NCI-H1092 (cell line): ENCODE measurements at places on chromosomes 1 and 21.

GRCh38 chr1:7550261-7550865 lies 220.7 kb upstream of the VAMP3 start:
- no peak for DNase-seq

- DNase-seq, result peak; percentile 10
Observed at GRCh38 chr21:15592271-15592860, 137.4 kb upstream of the USP25 start.

DNA sequence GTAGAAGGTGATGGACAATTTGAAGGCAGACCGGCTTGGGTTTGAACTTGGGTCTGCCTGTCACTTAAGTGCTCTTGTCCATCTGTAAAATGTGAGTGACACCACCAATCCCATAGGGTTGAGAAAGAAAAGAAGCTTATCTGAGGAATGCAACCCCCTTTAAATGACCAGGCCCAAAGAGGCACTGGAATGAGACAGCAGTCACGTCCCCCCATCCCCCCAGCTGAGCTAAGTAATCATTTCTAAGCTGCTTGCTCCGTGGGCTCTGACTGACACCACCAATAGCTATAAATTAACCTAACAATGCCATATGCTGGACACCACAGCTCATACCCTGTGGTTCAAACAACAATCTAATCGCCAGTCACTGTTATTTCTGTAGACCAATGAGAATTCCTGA lies 15.1 kb downstream of the LCA5L start:
- no peak for DNase-seq

DNA sequence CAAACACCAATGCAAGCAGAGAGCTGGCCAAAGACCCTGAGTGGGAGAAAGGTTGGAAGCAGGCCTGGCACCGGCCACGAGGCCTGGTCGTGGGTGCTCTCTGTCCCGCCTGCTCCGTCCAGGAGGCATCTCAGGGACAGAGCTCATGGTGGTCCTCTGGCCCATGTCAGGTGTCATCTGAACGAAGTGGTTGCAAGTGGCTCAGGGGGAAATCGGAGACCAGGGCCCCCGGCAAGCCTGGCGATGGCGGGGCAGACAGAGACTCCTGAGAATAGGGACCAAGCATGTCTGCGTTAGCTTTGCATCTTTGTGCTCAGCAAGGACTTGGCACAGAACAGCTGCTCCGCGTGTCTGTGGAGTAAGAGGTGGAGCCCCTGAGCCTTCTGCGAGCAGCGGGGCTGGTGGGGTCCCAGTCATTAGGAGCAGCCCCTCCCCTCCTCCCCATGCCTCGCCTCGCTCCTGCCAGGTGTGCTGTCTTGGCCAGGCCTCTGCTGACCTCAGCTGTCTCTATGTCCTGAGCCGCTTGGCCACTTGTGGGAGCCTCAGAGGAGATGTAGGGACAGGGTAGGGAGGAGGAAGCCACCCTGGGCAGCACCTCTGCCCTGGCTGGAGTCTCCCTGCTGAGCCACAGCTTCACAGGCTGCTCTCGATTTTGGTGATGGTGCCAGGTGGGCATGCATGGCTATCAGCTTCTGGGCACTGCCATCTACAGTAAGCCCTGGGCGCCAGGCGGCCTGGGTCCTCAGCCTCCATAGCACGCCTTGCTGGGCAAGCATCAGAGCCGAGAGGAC lies 362.9 kb upstream of the VAMP3 start:
- no peak for DNase-seq

DNA sequence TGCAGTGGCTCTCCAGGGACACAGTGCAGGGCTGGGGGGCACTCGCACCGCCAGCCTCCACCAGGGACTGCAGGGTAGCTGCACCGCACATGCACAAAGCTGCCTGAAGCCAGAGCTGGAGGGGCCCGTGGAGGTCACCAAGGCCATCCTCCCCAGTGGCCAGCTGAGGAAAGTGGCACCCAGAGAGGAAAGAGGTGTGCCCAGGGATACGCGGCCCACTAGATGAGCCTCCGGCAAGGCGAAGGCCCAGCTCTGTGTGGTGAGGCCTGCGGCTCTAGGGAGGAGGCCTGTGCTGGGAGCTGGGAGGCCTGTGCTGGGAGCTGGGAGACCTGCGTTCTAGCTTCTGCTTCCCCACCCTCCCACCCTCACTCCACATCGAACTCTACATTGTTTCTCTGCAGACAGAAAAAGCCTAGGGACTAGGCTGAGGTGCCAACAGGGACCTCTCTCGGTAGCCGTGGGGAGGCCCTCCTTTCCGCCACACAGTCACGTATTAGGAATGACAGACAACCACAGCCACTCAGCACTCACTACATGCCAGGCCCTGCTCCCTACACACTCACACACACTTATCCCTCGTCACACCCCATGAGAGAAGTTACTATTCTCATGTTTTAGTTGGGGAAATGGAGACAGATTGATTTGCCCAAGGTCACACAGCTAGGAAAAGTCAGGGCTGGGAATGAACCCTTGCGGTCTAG lies 921 bp upstream of the ASCL5 start:
- DNase-seq, result no peak

DNA sequence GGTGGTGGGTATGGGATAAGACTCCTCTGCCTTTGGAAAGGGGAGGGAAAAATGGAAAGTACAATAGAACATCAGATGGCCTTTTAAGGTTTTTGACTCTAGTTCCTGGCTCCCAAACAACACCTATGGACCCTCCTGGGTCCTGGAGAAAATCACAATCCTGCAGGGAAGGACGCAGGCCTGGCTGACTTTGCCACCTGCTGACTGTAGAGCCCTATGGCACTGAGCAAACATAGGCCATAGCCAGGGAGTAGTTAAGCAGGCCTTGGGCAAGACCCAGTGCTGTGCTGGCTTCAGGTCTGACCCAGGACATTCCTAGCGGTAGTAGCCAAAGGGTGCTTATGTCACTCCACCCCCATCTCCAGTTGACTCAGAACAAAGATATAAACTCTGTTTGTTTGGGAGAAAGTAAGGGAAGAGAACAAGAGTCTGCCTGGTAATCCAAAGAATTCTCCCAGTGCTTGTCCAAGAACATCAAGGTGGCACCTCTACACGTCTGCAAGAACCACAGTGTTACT lies 149.0 kb downstream of the SLC44A5 start:
- no peak for DNase-seq

GRCh38 chr21:15122241-15122640 lies 57.4 kb upstream of the NRIP1 start:
- DNase-seq, result no peak

DNA sequence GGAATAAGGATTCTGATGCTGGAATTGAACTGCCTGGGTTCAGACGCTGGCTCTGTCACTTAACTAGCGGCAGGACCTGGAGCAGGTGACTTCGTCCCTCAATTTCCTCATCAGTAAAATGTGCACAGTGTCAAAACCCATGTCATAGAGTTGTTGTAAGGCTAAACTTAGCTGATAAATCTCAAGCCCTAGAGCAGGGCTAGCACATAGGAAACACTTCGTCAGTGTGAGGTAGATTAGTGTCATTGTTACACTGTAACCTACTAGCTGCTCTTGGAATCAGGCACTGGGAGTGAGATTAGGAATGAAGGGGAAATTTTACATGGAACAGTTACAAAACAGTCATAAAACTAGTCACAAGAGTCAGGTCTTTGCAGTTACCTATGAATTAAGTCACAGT lies 56.1 kb upstream of the ANGPTL1 start:
- no peak for DNase-seq

DNA sequence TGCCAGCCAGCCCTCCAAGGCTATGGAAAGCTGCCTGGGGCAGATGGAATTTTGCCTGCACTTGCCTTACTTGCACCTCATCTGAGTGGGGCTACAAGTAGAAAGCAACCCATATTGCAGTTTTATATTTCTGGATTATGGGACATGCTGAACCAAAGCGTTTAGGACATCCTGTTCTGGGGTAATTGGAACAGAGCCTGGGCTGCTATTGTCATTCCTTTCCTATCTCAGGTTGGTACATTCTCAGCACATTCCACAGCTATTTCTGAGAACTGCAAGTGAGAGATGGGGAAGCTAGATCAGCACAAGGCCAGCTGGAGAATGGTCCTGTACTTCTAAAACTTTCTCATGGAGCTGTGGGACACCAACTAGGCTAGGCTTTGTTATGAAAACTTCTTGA lies 713.8 kb downstream of the KCNT2 start:
- no peak for DNase-seq

DNA sequence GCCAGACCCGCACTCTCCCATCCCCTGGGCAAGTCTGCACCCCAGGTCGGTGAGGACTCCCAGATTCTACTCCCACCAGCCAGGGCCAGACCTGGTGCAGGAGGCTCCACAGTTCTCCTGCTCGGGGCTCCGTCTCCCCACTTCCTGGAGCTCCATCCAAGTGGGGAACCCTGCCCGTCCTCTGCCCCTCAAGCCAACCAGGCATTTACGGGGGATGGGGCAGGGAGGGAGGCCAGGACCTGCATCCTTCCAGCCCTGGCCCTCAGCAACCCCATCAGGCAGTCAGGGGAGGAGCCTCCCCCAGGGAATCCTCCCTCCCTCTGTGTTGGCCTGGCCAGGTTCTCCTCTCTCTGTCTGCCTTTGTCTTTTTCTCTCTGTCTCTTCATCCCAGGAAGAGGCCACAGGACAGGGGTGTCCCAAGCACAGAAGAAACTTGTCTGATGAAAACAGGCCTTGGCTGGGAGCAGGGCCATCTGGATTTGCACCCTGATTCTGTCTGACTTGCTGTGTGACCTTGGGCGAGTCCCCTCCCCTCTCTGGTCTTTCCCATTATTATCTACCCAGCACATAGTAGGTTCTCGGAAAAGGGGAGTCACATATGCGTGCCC lies 18.5 kb upstream of the EPHA2 start:
- no peak for DNase-seq

DNA sequence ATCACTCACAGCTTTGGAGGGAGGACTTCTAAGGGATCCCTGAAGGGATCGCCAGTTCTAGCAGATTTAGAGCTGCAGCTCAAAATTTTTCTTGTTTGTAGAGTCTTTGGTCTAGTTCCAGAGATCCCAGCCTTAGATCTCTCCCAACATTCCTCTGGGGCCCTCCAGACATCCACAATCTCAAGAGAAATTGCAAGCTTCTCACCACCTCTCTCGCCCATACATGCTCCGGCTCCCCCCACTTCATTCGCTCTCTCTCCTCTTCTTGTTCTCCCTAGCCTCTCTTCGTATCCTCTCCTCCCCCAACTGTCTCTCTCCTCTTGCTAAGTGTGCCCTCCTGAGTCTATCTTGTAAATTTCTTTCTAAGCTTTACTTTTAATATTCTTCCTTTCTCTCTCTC lies 15.1 kb upstream of the TUT4 start:
- no peak for DNase-seq

- no peak for DNase-seq
Observed at GRCh38 chr1:27994060-27994459, 34.3 kb downstream of the XKR8 start.

DNA sequence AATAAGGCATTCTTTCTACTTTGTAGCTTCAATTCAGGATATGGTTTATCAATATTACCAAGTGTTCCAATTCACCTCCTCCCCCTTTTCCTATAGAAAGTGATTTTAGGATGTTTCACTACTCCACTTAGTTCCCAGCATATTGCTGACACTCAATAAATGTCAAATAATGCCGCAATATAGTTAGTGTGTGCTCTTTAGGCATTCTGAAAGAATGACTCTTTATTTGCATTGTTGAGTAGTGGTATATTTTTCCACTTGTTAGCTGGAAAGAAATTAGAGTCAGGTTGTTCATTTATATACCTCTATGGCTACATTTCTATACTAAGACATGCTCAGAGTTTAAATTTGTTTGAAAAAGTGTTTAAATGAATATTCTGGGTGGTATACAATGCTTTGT lies 154.6 kb upstream of the C1orf105 start:
- DNase-seq, result no peak

DNA sequence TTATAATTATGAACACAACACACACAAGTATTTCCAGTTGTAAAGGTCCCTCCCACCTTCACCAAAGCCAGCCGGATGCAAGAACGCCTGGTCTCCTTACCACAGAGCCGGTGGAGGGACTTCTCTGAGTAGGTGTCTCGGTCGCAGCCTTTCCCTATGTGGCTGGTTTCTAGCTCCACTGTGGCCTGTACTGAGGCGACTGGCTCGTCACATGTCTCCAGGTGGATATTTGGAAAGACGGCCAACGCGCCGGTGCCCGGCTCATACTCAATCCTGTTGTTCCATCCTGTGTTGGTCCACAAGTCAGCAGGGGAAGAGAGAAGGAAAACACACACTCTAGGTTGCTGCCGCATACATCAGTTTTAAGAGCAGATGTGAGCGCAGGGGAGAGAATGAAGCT lies 74.4 kb downstream of the CLSTN1 start:
- no peak for DNase-seq

- no peak for DNase-seq
Observed at GRCh38 chr1:167263819-167264464, 43.3 kb downstream of the POU2F1 start.

GRCh38 chr1:221664253-221664652 lies 77.6 kb downstream of the DUSP10 start:
- no peak for DNase-seq

DNA sequence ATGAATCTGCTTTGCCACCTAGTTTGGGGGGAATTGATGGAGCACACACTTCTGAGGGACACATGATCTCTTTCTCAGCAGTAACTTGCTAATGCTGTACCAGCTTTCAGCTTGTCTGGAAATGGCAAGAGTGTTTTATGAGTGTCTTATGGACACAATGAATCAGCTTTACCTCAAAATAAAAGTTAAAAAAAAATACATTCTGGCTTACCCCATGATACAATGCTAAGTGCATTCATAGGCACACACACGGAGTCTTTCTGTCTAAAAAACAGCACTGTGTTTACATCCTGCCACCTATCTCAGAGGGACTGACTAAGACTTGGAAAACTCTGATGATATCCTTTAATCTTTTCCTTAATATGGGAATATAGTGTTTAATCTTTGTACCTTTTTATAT lies 455.5 kb upstream of the ADAMTS5 start:
- no peak for DNase-seq

- no peak for DNase-seq
Observed at GRCh38 chr1:51231120-51231519, 5.0 kb upstream of the RNF11 start.

GRCh38 chr21:43849532-43850299 lies 15.3 kb upstream of the AGPAT3 start:
- no peak for DNase-seq

GRCh38 chr21:41835711-41836154 lies 43.4 kb downstream of the PRDM15 start:
- DNase-seq, result no peak

GRCh38 chr1:161739865-161740566 lies 9.6 kb upstream of the DUSP12 start:
- no peak for DNase-seq

- no peak for DNase-seq
Observed at GRCh38 chr1:24157918-24158481, 15.1 kb upstream of the IL22RA1 start.

DNA sequence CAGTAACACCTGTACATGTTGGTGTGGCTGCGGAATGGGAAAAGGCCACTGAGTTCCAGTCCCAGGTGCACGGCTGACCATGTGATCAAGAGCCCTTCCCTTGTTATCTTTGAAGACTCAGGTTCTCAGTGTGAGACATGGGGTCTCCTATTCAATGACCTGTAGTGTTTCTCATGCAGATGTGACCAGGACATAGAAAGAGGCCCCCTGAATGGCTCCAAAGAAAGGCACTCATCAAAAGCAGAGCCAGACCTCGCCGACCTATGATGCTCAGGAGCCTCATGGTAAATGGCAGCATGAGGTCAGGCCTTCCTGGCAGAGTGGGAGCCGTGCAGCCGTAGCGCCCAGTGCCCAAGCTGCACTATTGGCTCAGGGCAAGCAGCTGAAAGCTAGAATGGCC lies 42.3 kb upstream of the HAO2 start:
- DNase-seq, result no peak
